Activated T-cell treated with anti-CD3 and anti-CD28 coated beads for 1 hour (primary cell): ENCODE measurements at places on chromosomes 6 and 20.

GRCh38 chr20:45291526-45291925, 15.1 kb upstream of the RBPJL start:
- no peak for DNase-seq

- no peak for DNase-seq
Observed at GRCh38 chr6:118551063-118552053, 3.3 kb downstream of the PLN start.

DNA sequence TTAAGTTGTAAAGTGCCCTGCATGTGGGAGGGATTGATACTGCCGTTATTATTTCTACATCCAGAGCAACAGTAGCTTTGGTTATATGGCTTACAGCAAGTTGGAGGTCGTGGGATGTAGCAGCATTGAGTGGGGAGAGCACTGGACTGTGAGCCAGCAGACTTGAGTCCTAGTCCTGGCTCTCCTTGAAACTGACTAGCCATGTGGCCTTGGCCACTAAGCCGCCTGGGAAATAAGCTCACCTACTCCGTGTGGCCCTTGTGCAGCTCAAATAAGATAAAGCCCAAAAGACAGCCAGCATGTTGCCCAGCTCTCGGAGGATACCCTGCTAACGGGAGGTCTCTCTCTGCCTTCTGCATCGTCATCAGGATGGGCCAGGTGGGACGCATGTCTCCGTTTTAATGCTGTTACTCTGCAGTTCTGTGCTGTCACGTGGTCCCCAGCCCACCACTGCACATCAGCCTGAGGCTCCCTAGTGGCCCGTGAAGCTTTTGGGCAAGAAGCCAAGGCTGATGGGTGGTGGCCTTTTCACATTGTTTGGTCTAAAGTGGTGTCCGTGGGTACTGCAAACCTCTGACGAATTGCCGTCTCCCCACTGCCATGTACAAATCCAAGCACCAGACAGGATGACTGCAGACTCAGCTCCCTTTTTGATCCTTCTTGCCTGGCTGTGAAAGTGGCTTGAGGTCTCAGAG, 7.9 kb downstream of the EPB41L1 start:
- DNase-seq: no peak

- no peak for DNase-seq
Observed at GRCh38 chr20:31988430-31989015, 20.6 kb downstream of the XKR7 start.

DNA sequence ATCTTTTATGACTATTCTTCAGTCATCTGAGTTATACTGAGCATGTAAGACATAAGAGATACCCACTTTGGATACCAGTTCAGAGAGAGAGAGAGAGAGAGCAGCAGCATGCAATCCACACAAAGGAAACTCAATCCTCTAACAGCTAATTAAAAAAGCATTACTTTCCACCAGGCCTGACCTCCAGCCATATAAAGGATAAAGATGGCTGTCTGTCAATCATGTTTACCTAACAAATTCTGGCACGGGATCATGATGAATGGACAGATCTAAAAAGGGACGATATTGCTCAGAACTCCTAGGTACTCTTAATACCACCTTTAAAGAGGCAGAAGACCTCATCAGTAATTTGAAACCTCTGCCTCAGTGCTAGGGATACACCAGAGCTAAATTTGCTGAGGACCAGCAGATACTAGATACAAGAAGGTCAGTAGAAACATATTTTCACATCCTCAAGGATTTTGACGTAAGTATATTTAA, 159.2 kb downstream of the RPS12 start:
- no peak for DNase-seq

GRCh38 chr6:155955038-155955437, 499.4 kb upstream of the NOX3 start:
- no peak for DNase-seq

DNA sequence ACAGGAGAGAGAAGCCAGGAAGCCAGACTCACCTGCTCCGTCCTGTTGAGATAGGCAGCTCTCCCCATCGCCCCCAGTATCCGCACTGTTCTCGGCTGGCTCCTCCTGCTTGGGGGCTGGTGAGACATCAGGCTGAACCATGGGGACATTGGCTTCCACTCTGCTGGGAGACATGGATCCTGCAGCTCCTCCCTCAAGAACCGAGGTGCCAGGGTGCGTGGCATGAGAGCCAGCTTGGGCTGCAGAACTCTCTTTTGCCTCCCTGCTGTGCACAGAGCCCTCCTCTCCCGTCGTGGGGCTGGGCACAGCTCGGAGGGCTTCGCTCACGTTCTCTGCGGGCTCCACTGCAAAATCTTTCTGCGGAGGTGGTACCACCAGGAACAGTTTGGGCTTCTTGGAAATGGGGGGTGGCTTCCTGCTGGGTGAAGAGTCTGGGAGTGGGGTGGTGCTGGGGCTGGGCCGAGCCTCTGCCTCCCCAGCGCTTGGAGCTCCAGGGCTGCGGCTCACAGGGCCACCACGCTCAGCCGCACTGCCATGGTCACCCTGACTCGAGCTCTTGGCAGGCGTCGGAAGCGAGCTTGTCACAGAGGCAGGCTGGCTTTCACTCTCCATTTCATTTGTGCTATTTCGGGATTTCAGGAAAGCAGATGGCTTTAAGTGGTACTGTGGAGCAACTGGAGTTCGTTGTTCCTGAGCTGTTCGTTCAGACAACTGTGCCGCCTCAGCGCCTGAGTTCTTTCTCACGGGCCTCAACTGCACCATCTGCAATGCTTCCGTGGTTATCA, 26.5 kb downstream of the HEBP2 start:
- DNase-seq: no peak

DNA sequence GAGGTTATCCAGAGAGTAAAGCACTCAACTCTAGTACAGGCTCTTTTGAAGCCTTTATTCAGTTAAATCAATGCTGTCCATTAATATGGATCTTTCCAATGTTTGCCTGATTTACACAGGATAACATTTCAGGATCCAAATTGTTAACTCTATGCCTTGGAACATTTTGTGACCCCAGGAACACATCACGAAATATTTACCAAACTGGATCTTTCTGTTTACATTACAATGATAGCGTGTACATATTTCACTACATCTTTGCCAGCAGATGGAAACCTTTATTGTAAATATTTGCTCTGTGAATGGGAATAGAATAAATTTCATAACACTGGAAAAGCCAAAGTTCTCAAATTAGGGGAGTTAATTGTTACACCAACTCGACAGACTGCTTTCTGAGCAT, 23.5 kb downstream of the BPIFA2 start:
- no peak for DNase-seq

DNA sequence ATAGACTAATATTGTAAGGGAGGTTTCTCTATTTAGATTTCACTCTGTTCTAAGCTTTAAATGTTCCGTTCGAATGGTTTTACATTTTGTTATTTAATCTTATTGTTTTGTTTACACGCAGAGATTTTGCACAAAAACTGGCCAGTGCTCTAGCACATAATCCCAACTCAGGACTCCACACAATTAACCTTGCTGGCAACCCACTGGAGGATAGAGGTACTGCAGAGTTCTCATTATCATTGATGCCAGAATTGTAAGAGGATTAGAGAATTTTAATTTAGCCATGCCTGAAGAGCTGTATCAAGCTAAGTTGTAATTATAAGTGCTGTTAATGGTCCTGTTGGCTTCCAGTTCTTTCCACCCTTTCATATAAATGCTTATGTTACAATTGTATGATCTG, 179.7 kb upstream of the SCGN start:
- no peak for DNase-seq

DNA sequence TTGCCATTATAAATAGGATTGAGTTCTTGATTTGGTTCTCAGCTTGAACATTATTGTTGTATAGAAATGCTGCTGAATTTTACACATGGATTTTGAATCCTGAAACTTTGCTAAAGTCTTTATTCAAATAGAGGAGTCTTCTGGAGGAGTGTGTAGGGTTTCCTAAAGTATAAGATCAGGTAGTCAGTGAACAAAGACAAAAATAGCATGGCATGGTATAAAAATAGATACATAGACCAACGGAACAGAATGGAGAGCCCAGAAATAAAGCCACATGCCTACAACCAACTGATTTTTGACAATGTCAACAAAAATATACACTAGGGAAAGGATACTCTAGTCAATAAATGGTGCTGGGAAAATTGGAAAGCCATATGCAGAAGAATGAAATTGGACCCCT, 740.1 kb downstream of the QKI start:
- no peak for DNase-seq

DNA sequence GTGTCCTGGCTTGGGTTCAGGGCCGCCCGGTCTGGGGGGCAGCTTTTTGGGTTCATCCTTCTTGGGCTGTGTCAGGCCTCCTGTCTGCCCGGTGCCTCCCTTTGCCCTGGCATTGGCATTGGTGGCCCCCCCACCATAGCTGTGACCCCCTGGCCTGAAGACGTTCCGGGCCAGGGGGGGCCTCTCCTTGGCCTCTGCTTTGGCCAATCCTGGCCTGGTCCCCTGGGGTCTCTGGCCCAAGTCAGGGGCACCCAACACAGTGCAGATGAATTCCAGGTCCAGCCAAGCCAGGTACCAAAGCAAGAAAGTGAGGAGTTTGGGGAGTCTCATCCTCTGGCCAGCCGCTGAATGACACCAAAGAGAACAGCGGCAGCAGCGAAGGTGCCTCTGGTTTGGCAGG, 429 bp downstream of the GDF5 start:
- no peak for DNase-seq

GRCh38 chr6:11622156-11622555, 84.6 kb downstream of the TMEM170B start:
- DNase-seq: no peak

DNA sequence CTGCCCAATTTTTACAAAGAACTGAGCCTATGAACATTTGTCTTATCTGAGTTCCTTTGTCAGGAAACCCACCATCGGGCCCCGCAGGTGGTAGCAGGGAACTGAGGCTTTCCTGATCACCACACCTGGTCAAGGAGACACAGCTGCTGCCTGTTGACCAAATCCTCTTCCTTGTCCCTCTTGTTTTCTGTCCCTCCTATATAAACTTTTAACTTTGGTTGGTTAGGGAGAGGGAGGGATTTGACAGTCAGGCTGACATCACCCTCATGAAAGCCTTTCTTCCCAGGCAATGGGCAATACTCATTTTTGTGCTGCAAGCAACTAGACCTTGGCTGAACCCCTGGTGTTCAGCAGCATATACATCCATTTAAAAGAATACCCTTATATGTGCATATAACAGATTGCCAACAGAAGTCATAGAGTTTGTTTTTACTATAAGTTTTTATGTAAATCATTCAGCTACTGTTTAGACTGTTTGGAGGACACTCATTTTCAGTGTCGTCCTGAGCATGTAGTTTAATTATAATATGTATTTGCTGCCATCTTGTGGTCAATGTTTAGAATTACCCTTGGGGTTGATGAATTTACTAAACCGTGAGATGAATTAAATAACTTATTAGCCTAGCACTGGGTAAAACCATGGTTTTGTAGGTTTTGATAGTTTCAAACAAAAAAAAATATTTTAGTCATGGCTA, 17.0 kb downstream of the CRISP1 start:
- DNase-seq: no peak

- DNase-seq: no peak
Observed at GRCh38 chr6:137099689-137100403, 55.1 kb upstream of the IL20RA start.

DNA sequence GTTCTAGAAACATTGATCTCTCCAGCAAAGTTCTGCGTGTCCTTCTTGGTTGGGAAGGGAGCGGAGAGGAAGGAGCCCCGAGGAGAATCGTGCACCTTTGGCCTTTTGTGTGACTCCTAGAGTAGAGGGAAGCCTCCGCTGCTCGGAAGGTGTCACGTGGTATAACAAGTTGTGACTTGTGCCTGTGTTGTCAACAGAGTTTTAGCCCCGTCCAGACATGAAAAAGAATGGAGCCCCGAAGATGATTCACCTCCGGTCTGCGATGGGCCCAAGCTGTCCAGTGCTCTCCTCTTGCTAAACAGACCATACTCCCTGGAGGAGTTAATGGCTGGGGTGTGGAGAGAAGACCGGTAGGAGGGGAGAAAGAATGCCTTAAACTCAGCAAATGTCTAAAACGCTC, 7.0 kb downstream of the EYA2 start:
- DNase-seq: no peak

DNA sequence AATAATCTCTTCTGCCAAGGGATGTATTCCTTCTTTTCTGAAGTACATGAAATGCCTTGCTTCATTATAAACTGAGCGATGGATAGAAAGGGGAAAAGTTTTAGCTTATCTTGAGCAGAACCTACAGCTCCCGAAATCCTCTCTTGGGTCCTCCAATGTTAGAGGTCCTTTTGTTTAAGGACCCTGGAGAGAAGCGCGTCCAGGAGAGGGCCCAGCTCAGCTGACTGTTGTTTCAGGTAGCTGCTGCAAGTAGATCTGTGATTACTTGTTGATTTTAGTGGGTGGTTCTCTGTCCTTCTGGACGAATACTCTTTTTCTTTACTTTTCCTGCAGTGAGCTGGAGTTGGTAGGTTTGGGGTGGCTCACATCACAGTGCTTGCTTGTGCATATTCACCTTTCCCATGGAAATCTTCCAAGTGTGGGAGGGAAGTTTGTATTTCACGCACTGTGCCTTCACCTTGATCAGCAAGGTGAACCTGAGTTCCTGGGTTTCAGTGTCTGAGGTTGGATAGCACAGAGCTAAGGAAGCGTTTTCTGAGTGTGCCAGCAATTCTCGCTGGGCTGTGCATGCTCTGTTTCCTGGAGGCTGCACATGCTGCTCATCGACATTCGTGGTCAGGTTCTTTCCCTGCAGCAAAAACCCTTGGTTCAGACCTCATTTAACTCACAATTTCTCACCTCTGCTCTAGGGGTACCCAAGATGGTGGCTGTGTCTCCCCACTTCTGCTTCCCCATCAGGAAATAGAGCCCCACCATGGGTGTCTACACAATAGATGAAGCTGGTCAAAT, 176.3 kb downstream of the JARID2 start:
- DNase-seq: no peak

DNA sequence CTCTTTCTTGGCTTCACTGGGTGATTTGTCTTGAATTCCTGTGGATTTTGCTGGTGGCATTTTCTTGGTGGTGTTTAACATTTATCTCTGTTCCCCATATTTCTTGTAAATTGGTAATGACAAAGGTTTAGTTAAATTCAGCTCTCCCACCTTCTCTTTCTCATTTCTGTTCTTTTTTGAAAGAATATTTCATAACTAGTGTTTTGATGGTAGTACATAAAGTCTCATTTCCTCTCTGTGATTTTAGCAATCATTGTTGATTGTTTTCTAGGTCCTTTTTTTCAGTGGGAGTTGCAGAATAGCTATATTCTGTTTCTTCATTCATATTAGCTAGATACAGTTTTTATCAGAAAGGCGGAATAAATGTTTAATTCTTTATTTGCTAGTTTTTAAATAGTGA, 73.1 kb downstream of the QKI start:
- no peak for DNase-seq

- no peak for DNase-seq
Observed at GRCh38 chr20:59518881-59519706, 85.2 kb upstream of the PHACTR3 start.

GRCh38 chr6:65798280-65799014, 91.4 kb upstream of the EYS start:
- no peak for DNase-seq

DNA sequence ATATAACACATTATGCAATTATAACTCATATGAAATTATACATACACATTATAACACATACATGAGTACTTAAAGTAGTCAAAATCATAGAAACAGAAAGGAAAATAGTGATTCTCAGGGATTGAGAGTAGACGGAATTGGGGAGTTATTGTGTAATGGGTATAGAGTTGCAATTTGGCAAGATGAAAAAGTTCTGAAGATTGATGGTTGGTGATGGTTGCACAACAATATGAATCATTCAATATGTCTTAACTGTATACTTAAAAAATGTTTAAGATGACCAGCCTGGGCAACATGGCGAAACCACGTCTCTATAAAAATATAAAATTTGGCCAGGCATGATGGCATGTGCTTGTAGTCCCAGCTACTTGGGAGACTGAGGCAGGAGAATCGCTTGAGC, 372.7 kb downstream of the CDKAL1 start:
- no peak for DNase-seq
